ENCODE measurements at places on chromosomes 5 and 9. TPM values are rescaled to one million over a fixed set of nuclear protein-coding genes. Genes with fewer than 3 reads are reported as not detected.

Gene CLIC3
- not detected for total RNA-seq

Gene TMEM250
- total RNA-seq: 40.6 TPM

Gene CBY3
- total RNA-seq: not detected

Gene GADD45G
- total RNA-seq: 0.49 TPM

Gene PCDHB13
- 3.3 TPM for total RNA-seq

Gene RASEF
- not detected for total RNA-seq

Gene PKD2L2
- total RNA-seq: not detected

Gene GBGT1
- total RNA-seq: 0.32 TPM

Gene MLANA
- not detected for total RNA-seq

Gene FOXD4L4
- total RNA-seq: 0.38 TPM

Gene SPINK4
- total RNA-seq: not detected

Gene AGXT2
- not detected for total RNA-seq

Gene RAD50
- 8.9 TPM for total RNA-seq

Gene SPEF2
- 0.63 TPM for total RNA-seq

Gene EPB41L4B
- 0.16 TPM for total RNA-seq

Gene PAEP
- not detected for total RNA-seq

Gene MARCHF11
- total RNA-seq: not detected

Gene C9orf43
- total RNA-seq: 0.16 TPM

Gene RNF183
- not detected for total RNA-seq
